ENCODE measurements at places on chromosomes 12 and 14.

GRCh38 chr14:93231129-93231979 is 24.3 kb downstream of the UBR7 start:
- no peak for DNase-seq

DNA sequence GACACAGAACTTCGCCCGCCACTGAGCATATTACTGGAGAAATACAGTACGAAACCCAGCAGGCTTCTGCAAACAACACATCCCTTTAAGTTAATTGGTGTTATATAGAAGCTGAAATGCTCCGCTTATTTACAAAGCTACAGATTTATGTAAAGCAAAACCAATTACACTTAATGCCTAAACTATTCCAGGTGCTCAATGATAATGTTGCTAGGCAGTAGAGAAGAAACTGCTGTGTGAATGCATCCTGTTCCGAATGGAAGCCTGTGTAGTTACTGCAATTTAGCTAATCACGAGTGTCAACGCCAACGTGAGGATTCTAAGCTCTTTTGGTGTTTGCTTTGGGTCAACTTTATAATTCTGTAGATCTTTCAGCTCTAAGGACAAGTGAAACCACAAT is 89.8 kb downstream of the SLC15A5 start:
- no peak for DNase-seq

DNA sequence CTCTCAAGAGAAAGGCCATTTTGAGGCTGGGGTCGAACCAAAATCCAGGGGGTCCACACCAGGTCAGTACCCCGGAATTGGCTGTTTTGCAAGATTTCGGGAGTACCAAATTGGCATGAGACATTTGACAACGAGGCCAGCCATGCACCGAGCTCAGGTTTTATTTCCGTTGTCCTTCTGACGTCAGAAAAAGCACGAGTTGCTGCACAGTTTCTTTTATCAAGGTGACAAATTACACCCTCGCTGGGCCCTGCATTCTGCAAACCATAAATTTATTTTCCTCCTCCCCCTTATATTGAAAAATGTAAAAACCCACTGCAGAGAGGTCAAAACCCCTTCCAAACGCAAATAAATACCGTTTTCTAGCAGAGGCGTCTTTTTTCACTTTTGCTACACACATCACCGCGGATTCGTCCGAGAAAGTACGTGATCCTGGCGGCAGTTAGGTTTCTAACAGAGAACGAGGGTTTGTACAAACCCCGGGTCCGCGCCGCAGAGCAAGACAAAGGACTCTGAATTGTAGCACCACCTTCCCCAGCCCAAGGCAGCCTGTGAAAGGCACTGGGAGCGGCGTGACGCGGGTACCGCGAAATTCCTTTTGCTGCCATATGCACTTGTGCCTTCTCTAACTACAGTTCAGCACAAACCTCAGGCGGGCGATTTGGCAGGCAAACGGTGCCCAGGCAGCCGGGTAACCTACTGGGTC is 1.8 kb downstream of the SLC38A1 start:
- peak; percentile 63 for DNase-seq

DNA sequence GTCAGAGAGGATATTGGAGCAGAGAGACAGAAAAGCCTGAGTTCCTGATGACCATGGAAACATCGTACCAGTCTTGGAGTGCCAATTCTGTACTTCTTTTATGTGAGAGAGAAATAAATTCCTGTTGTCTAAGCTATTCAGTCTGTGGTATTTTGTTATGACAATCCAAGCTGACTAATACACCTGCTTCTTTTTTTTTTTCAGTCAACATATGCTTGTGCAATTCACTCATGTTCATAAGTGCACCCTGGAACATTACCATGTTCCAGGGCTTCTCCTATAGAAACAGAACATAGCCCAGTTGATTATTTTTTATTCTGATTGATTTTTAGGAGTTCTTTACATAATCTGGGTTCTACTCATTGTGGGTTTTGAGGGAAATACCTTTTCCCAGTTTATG is 1.7 kb upstream of the CHPT1 start:
- DNase-seq: no peak

DNA sequence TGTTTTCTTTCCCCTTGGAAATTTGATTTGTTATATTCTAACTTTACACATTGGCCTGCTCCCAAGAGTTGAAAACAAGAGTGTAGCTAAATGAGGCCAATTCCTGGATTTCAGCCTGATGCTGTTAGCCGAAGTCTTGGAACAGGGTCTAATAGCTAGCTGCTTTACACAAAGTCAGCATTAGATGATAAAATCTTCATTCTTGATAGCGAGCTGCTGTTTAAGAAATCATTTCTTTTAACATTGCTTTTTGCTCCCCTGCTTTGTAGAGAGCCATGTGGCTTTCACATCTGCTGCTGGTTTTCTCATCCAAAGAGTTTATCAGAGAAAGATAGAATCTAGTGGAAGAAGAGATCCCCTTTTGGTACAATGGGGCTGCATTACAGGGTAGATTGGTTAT is 22.3 kb downstream of the FBXW8 start:
- DNase-seq: no peak

DNA sequence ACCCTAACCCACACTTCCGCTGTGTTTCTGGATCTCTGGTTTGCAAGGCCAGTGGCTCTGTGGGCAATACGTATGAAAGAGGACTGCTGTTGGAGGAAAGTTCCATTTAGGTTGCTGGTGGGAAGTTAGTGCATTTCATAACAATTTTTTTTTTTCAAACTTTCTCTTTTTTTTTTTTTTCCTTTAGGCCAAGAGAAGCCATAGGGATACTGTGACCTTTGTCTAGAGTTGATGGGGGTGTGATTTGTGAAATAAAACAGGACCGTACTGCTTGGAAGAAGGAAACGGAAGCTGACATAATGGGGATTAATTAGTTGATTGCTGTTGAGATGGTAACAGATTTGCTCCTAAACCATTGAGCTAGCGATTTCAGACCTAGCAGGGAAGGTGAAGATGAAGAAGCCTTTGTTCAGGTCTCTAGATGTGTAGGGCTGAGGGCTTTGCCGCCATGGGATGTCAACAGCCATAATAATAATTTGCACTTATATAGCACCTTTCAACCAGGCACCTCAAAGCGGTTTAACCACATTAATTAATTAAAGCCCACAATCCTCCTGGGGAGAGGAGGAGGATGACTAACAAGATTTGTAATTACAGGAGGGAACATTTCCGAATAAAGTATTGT is 315.3 kb downstream of the ZFP36L1 start:
- DNase-seq: no peak

DNA sequence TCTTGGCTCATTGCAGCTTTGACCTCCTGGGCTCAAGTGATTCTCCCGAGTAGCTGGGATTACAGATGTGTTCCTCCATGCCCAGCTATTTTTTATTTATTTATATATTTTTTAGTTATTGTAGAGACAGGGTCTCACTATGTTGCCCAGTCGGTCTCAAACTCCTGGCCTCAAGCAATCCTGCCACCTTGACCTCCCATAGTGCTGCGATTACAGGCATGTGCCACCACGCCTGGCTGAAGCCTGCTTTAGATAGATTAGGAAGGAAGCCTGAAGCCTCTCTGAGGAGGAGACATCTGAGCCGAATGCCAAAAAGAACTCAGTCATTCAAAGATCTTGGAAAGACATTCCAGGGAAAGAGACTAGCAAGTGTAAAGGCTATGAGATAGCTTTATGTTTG is 10.2 kb downstream of the INHBC start:
- no peak for DNase-seq

DNA sequence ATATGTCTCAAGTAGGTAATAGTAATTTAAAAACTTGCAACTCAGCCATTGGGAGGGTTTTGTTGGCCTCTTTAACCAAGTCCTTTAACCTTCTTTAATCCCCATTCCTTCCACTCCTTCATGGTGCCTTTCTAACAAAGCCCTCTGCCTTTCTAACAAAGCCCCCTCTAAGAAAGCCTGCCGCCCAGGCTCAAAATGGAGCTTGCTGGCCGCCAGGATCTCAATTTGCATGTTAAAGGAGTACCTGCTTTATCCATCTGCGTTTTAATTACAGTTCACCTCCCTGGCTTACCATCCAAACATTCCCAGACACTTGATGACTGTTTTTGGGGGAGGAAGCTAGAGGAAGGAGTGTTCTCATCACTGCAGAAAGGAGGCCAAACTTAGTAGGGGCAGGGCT is 183.4 kb downstream of the PTPN11 start:
- DNase-seq: no peak

DNA sequence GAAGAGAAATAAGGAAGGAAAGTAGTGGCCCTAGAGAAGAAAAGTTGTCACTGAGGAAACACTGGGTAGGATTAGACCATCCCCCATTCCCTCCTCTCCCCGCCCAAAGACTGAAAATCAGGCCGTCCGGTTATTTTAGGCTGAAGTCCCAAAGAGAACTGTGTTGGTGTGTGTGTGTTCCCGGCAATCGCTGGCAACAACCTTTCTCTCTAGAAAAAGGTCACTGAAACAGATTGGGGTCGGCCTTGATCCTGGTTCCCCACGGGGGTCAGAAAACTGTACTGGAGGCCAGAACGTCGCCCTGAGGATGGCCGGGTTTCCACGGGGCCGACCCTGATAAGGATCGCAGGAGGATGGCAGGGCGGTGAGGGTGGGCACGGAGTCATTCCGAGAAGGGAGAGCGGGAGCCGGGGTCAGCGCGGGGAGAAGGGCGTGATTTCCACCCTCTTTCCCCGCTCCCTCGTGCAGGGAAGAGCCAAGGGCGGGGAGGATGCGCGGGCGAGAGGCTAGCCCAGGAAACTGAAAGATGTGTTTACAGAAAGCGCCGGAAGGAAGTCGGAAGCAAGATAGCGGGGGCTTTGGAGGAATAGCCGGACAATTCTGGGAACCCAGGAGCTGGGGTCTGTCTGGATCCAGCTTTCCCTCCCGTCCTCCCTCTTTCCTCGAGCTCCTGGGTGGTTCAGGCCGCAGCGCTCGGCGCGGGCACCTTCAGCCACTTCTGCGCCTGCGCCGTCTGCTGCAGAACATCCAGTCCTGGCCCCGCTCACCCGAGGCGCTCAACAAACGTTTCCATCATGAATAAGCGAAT is 25.3 kb upstream of the SPTLC2 start:
- DNase-seq: peak; percentile 56

DNA sequence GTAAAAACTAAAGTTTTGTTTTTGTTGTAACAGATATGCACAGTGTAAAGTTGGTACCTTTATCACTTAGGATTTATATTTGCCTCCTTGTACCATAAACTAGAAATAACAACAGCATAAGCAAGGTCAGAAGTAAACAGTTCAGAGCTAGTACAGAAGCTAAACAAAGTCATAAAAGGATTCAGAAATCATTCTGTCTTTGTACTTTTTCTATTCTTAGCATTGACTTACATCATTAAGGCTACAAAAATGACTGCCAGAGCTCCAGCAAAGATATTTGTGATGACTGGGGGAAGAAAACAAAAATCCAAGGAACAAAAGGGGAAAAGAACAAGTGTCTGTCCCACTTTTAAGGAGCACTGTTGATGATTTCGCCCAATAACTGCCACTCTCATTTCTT is 347.2 kb downstream of the CCDC91 start:
- DNase-seq: no peak

DNA sequence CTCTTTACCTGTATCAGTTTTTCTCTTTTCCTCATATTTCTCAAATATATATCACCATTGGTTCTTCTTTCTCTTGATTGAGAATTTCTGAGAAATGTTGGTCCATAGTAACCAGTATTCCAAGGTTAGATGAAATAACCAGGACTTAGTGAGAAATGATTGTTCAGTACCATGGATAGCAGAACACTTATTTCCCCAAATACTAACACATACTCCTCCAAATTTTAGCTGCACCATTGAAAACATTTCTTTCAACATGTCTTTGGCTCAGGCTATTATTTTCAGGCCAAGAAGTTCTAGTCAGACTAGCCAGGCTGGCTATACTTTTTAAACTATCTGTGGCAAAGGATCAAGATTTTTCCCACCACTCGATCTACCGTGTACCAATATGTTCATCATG is 113.3 kb downstream of the PTPRO start:
- no peak for DNase-seq

DNA sequence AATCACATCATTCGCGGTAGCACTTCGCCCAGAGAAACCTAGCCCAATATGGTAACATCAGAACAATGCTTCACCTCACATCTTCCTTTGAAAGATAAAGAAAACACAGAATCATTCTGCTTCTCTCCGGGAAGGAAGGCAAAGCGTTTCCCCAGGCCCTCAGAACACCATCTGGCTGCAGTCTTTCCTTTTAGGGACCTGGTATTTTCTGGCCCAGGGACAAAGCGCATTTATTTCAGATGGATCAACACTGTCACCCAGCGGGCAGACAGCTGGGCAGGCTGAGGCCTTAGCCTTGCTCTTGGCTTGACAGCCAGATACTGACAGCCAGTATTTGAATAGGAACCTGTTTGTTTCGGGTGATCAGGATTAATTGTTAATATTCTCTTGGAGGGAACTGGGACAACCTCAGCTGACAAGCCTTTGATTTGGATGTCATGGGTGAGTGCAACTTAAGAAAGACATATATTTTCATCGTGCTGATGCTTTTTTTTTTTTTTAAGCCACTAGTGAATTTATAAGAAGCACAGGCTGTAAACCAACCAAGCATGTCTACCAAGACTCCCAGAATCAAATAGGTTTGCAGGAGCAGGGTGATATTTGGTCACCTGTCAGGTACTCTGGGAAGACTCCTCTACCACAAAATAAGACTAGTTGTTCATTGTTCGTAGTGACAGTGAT is 118.9 kb downstream of the VEZT start:
- DNase-seq: no peak

GRCh38 chr14:54396493-54397335 is at the start of gene CDKN3:
Gene CDKN3, plus strand, starts transcription at chr14:54397007. Its CDS starts 62 bp downstream, at chr14:54397069.
- peak; percentile 95 for DNase-seq

DNA sequence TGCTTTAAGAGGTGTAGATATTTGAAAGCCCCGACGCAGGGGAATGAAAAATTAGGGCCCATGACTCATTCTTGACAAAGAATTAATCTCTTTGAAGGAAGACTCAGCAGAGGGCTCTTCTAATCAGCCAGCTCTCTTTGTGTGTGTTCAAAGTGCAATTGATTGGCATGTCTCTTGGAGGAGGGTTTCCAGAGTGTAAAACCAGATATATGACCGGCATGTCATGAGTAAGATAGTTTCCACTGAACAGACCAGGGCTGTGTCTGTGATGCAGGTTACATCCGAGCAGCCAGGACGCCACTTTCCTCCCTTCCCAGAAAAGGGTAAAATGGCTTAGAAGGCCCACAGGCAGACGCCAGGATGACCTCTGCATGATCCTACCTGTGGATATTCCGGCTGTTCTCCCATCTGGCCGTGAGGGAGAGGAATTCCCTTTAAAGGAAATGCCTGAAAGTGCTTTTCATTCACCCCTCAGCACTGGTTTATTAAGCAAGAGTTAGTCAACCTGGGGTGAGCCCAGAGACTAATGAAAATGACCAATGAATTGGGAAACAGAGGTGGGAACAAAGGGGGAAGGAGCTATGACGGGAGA is 7.2 kb upstream of the KRT75 start:
- no peak for DNase-seq

DNA sequence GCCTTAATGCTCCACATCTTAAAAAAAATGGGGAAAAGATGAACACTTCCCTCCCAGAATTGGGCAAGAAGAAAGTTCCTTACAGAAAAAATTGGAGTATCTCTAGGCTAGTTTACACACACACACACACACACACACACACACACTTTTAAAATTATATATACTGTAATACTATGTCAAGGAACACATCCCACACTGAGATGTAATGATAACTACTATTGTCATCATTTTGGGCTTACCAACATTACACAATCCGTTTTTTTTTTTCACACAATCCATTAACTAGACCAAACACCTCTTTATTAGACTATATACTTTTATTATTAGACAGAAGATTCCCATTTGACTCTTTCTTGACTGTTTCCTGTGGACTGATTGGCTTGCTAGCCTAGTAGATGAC is 2.5 kb downstream of the LTBR start:
- no peak for DNase-seq

Data from activated CD4-positive, alpha-beta T cell treated with anti-CD3 and anti-CD28 coated beads, Interleukin-2, amount 50 U/mL, for 24 hours (primary cell).